Kidney epithelial cell (primary cell): ENCODE measurements at places on chromosomes 4 and X. TPM values are rescaled to one million over a fixed set of nuclear protein-coding genes. Genes with fewer than 3 reads are reported as not detected.

FMR1NB gene
- total RNA-seq: not detected in 2 replicates

POU3F4 gene
- total RNA-seq: 0.17 and 0.55 TPM in 2 replicates

MAGEC3 gene
- total RNA-seq: not detected in 2 replicates

SLC25A14 gene
- total RNA-seq: 8.7 and 11.1 TPM in 2 replicates

PAGE2B gene
- total RNA-seq: not detected in 2 replicates

PNMA6E gene
- not detected in 2 replicates for total RNA-seq

RNF212 gene
- total RNA-seq: 5.2 and 13.0 TPM in 2 replicates

PPP4R3C gene
- not detected in 2 replicates for total RNA-seq

MAGEB4 gene
- total RNA-seq: not detected in 2 replicates

TRPC5OS gene
- total RNA-seq: not detected in 2 replicates

BTC gene
- total RNA-seq: 8.3 and 9.9 TPM in 2 replicates

PPBP gene
- total RNA-seq: not detected in 2 replicates

SORCS2 gene
- total RNA-seq: 1.4 and 8.1 TPM in 2 replicates

SLC10A4 gene
- 0.48 and 0.58 TPM in 2 replicates for total RNA-seq

JAKMIP1 gene
- not detected in 2 replicates for total RNA-seq

SPANXN4 gene
- not detected in 2 replicates for total RNA-seq

CXCL3 gene
- 5.3 and 7.3 TPM in 2 replicates for total RNA-seq

ADH7 gene
- not detected in 2 replicates for total RNA-seq

SCD5 gene
- 17.9 and 22.1 TPM in 2 replicates for total RNA-seq

NAP1L3 gene
- 3.2 and 4.1 TPM in 2 replicates for total RNA-seq

SPIN2A gene
- total RNA-seq: 0.07 TPM in 1 of 2 replicates, not detected in the other
